Dermis lymphatic vessel endothelial cell (primary cell): ENCODE measurements at places on chromosomes 3 and 15. TPM values are rescaled to one million over a fixed set of nuclear protein-coding genes. Genes with fewer than 3 reads are reported as not detected.

Gene RTP1
- total RNA-seq: not detected in 2 replicates

Gene PLA2G4F
- not detected in 2 replicates for total RNA-seq

Gene SYNM
- total RNA-seq: 86.0 and 167 TPM in 2 replicates

Gene CHRNA3
- total RNA-seq: not detected in 2 replicates
